ENCODE measurements at places on chromosomes 6 and 20.
A peak's percentile ranks its signal among the peaks of the same experiment; 100 is the strongest.

DNA sequence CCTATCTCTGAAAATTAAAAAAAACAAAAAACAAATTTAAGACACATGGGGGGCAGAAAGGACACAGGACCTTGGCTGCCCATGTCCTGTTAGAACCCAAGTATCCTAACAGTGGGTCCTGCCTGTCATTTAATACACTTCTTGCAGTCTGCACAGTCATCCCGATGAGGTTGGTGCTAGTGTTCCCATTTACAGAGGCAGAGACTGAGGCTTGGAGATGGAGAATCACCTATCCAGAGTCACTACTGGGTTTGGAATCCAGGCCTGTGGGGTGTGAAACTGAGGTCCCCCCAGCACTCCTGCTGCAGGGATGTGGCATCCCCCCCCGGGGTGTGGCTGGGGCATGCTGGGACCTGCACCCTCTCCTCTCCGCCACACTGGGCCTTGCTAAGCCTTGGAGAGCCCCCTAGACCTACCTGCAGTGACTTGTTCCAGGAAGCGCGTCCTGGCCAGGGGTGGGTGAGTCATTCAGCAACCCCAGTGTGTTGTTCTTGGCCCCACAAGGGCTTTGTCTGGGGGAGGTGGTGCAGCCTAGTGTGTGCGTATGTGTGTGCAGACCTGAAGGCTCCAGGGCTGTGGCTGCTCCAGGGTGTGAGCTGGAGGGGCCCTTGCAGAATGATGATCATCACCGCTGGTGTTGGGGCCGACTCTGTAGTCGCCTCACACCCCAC, 49.7 kb downstream of the BCAS4 start:
- DNase-seq = no peak

DNA sequence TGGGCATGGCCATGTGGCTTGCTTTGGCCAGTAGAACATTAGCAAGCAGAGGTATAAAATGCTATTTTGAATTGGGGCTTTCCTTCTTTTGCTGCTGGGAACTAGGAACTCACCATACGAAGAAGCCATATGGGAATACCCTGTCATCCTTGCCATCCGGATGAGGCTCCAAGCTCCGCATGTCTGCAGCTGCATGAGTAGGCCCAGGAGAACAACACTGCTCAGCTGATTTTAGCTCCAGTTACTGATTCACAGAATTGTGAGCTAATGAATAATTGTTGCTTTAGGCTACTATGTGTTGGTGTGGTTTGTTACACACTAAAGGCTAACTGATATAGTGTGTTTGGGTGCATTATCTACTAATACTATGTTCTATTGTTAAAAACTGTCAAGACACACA, 2.7 kb upstream of the PLCB4 start:
- DNase-seq = peak; percentile 42

DNA sequence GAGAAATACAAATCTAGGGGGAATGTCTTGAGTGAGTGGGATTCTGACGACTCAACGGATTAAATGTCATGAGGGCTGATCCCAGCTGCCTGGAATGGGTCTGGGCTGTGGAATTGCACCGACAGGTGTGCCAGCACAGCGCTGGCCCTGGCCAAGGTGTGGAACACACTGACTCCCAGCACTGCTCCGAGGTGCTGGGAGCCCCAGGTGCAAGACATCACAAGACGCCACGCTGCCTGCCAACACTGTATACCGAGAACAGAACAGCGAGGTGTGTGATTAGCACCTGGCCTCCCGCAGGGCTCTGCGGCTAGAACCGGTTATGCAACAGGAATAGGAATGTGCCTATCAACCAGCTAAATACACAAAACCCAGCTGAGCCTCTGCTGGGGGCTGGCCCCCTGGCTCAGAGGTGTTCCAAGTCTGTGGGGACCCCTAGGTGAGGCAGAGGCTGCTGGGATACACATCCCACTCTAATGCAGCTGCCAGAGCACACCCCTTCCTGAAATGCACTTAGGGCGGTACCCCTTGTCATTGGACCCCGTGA, 24.8 kb upstream of the APMAP start:
- no peak for DNase-seq

DNA sequence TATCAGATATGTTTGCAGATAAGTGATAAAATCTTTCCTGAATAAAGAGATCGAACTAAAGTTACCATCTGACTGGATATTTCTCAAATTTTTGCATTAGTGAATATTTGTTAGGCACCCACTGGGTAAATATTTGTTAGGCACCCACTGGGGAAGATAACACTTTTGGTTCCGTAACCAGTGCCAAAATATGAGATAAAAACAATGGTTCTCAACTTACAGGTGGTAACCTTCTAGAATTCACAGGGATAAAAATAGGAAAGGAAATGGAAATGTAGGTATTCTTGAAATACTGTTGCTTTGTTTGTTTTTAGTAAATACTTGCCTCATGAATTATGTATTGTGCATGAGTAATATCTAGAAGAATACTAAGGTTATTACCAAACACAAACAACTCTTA, 245.0 kb upstream of the KHDRBS2 start:
- DNase-seq = no peak
